ENCODE measurements at places on chromosomes 7 and 10. TPM values are rescaled to one million over a fixed set of nuclear protein-coding genes. Genes with fewer than 3 reads are reported as not detected.
A peak's percentile ranks its signal among the peaks of the same experiment; 100 is the strongest.

The MALRD1 gene
- 2.2 TPM for total RNA-seq

DNA sequence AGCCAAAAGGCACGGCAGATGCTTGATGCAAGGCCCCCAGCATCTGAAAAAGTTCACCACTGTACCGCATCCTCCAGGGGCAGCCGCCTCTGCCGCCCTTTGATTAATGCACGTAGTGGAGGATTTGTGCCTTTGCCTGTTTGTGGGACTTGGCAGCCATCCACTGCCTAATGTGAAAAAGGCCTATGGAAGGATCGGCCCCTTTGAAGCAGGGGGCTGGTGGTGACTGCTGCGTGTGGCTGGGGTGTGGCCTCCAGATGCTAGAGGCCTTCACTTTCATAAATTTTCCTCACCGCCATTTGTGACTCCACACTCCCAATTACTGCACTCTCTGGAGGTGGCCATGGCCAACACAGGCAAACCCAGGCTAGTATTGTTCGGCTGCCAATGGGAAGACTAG, 226.0 kb downstream of the BMPER start:
- no peak for DNase-seq

The AP3M1 gene
- 28.9 TPM for total RNA-seq

The MMD2 gene
- not detected for total RNA-seq

The BET1 gene
- total RNA-seq = 17.1 TPM

DNA sequence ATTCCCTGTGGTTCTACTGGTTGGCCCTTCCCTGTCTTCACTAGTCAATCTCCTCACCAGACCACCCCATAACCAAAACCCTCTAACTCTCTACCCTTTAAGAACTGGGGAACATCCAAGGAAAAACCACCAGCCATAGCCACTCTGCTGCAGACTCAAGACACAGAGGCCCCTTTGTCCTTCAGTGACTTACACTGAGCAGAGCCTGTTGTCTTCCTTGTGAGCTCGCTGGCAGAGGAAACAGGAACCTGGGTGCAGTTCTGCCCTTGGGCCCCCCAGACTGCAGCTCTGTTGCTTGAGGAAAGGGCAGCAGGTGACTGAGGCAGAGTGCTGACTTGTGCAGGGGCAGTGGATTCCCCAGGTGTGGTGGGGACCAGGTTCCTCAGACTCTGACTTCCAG, 30.6 kb downstream of the ZC3HAV1 start:
- DNase-seq = no peak

GRCh38 chr10:49270565-49270964, 28.4 kb upstream of the C10orf71 start:
- no peak for DNase-seq

The MKI67 gene
- total RNA-seq = 2.7 TPM

- no peak for DNase-seq
Observed at GRCh38 chr7:98913026-98913425, 34.7 kb downstream of the TRRAP start.

DNA sequence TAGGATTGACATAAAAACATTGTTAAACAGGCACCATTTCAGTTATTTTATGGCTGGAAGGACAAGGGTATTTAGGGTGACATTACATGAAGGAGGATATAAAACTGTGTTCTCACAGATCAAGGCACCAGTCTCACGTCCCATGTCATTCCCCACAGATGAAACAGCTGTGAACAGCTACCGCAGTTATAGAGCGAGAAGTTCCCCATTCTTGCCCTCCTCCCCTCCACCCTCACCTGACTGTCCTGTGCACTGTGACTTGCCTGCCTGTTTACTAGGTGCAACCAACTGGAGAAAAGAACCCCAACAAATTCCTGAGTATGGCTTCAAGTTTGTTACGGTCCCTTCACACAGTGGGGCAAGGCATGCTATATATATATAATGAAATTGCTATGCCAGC, 141.6 kb downstream of the SND1 start:
- no peak for DNase-seq

The ICA1 gene
- total RNA-seq = 38.3 TPM

DNA sequence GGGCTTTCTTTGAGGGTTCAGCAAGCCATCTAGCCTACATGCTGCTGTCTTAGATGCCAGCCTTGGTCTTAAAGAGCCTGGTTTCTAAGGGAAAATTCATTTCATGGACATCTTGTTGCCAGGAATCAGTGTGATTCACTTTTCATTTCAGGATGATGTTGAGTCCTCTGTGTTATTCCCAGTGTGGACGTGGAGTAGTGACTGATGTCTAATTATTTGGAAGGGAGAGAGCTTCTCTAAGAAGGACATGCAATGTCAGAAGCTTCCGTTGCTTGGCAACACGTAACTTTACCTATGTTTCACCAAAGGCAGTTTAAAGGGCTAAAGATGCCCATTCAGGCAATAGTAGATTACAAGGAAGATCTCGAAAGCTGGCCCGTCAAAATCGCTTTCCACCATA, 89.0 kb downstream of the PTPRE start:
- DNase-seq = no peak

The CACNA2D1 gene
- total RNA-seq = 39.8 TPM

DNA sequence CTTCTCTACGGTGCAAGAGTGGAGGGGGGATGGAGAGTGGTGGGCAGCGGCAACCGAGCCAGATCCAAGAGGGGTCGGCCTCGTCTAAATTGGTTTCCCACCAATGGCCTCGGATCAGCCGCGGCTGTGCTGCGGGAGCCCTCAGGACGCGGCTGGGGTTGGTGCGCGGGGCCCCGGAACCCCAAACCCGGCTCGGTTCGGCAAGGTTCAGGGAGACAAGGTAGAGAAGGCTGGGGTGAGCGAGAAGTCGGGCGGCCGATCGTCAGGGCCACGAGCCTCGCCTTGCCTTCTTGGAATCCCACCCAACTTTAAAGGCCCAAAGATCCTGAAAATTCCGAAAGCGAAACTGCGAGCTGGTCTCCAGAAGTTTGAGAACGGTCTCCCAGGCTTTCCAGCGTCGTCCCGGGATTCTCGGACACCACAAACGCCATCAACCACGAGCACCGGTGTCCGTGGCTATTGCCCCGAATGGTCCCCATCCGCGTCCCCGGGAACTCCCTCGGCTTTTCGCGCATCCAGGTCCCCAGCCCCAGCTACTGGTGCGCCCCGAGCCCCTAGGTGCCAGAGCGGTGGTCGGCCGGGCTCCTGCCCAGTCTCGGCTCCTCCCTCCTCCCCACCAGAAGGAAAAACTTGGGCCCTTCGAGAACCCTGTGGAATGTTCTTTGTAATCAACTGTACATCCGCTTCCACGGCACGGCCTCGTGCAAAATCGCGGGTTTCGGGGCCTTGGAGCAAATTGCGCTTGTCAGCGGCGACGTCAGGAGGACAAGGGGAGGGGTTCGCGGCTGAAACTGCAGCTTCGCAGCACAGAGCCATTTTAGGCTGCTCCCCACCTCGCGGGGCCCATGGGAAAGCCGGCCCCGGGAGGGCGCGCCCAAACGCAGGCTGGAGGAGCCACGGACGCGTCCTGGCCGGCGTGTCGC, 3.2 kb downstream of the SFMBT2 start:
- peak; percentile 69 for DNase-seq

DNA sequence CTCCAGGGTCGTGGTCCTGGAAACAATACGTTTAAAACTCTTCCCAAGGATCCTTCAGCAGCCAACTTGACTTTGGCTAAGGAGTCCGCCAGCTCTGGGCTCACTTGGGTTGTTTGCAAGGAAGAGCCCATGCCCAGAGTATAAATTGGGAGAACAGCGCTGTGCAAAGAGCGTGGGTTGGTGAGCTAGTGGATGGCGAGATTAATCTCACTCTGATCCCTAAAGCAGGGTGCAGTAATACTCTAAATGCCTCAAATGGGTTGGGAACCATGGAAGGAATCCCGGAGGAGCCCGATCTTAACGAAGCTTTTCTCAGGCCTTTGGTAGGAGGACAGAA, 495 bp upstream of the SDHAF3 start:
- no peak for DNase-seq

DNA sequence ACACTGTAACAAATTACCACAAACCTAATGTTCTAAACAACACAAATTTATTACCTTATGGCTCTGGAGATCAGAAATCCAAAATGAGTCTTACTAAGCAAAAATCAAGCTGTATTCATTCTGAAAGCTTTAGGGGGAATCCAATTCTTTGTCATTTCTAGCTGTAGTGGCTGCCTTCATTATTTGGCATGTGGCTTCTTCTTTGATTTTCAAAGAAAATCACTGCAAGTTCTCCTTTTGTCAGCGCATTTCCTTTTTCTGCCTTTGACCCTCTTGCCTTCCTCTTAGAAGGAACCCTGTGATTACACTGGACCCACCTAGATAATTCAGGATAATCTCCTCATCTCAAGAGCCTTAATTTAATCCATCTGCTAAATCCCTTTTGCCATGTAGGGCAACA, 36.9 kb downstream of the ZPBP start:
- no peak for DNase-seq

GRCh38 chr7:45192621-45193041, 35.0 kb downstream of the RAMP3 start:
- no peak for DNase-seq

- no peak for DNase-seq
Observed at GRCh38 chr7:101419831-101420230, 57.2 kb downstream of the COL26A1 start.

The GALNT17 gene
- total RNA-seq = 0.35 TPM

GRCh38 chr7:2807460-2807844, 36.7 kb downstream of the GNA12 start:
- DNase-seq = no peak

DNA sequence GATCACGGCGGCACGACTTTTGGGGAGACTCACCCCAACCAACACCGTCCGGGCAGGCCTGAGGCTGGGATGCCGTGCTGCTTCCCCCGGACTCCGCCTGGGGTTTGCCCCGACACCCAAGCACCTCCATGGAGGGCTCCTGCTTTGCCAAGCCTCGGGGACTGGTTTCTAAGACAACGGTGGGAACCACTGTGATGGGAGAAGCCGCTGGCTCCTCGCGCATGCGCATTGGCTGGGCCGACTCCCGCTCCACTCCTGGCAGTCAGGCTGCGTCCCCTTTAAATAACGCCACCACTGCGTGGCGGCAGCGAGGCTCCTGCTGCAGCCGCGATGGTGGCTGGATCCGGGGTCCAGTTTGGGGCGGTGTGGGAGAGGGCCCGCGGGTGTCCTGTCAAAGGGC, 201.0 kb downstream of the ZNF716 start:
- no peak for DNase-seq

DNA sequence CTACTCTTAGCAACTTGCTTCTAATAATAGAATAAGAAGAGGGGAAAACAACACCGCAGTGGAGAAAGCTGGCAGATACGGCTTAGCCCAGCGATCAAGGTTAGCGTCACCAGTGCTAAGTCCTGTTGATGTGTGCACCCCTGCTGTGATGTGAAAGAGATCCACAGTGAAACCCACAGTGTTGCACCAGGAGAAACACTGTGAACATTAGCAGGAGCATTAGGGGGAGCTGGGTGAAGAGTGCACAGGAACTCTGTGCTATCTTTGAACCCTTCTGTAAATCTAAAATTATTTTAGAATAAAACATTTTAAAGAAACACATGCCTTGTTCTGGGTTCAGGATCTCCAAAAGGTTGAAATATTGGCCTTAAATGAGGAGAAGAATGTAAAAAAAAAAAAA, 154.1 kb upstream of the UNC5B start:
- DNase-seq = no peak

DNA sequence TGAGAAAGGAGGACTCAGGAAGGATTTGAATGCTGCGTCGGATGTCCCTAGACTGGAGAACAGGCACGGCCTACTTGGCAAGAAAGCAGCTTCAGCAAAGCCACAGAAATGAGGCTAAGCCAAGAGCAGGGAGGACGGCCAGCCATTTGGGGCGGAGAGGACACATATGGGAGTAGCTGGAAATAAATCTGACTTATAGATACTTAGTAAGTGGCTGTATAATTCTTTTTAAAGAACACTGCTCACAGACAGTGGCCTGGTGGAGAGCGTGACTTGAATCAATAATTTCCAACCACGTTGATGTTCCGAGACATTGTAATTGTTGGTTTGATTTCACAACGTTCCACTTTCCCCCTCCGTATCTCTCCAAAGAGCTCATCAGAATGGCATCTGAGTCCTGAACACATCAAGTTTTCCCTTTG, 67.7 kb upstream of the JCAD start:
- peak; percentile 29 for DNase-seq

DNA sequence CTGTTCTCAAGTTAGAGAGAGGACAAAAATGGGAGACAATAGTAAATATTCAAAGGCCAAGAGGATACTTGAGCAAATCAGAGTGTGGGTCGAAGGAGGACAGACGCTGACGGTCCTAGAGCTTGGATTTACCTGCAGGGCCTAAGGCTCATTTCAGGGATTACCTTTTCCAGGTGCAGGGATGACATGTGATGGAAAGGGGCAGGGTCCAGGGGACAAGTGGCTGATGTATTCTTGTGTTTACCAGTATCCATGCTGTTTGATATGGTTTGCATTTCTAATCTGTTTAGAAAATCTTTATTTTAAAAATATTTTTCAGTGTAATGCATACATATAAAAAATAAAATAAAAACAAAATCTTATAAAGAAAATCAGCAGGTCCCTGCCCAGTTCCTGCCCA, 5.3 kb downstream of the GALNTL5 start:
- no peak for DNase-seq

DNA sequence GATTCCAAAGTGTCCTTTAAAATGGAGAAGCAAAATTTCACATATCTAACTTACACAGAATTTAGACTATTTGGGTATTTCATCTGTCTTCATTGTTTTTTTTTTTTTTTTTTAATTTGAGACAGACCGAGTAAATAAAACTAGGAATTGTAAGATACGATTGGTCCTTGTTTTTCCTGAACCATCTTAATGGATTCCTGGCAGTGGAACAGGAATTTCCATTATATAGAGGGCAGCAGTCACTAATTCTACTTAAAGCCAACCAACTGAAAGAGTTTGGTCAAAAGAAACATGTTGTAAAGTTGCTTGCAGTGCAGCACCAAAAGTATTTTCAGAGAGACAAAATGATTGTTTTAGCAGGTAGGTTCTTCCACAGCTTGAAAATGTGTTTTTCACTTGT, 72.5 kb upstream of the HGF start:
- DNase-seq = no peak

DNA sequence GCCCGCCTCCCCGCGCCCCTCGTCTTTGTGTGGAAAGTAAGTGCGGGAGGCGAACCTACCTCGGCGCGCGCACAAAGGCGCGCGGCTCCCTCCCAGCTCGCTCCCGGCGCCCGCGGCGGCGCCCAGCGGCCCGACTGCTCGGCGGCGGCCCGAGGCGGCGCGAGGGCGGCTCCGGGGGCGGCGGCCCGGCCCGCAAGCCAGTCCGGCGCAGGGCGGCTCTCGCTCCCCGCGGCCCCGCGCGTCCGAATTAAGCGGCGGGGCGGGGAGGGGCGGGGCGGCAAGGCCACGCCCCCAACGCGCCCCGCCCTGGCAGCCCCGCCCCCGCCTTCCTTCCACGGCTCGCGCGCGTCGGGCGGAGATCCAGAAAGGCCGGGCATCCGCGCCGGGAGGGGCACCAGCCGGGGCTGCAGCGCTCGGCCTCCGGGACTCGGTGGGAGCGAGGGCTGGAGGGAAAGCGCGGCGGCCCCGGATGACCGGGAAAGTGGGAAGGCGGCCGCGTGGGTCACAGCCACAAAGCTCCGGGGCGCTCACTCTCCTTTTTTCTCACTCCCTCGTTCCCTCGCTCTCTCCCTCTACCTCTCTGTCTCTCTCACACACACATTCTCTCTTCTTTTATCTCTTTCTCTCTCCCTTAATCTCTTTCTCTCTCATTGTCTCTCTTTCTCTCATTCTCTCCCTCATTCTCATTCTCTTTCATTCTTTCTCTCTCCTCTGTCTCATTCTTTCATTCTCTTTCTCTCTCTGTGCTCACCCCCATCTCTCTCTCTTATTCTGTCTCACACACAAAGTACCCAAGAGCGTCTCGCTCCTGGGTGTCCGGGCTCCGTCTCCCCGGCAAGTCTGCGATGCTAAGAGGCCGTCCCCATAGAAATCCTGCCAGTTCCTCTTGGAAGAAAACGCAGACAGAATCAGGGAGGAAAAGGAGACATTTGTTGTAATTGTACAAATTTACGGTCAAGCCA, 170.2 kb downstream of the FAM107B start:
- DNase-seq = peak; percentile 85

Data from left cardiac atrium (tissue), 4 donors.